Stimulated activated CD8-positive, alpha-beta memory T cell treated with anti-CD3 and anti-CD28 coated beads, Interleukin-15, amount 100 ng/mL, for 4 hours (primary cell): ENCODE measurements at places on chromosomes 3 and 15.

GRCh38 chr3:124467980-124468902 is 262.0 kb upstream of the UMPS start:
- DNase-seq: no peak

- no peak for DNase-seq
Measured at GRCh38 chr3:58102976-58103451, 94.8 kb downstream of the FLNB start.

DNA sequence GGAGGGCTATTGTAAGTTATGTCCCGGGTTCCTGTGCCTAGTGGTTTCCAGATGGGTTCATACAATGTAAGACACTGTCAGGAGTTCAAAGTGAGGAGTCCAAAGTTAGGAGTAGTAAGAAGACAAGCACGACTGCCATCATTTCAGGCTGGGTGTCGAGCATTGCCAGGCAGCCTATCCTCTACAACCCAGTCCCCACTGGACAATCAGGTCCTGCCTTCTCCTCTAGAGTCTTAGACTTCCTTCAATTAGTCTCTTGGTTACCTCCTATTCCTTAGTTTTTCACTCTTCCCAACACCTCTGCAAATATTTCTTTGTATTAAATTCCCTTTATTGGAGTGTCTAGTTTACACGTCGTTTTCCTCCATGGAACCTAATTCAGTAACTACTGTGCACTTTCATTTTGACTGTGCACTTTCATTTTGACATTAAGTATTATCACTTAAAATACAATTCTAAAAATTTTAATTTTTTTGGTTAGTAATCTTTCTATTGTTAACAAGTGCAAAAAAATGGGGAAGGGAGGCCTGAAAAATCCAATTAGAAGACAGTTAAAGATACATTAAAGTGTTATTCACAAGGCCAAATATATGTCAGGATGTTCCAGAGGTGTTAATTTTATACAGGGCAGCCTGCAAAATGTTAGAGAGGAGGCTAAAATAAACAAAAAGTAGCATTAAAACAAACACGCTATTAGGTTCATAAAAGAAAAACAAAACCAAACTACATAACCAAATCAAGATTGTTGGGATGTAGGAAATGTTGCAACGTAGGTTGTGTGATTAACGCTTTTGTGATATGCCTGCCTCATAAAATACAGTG is 155.3 kb downstream of the TBL1XR1 start:
- DNase-seq: no peak

- DNase-seq: no peak
Measured at GRCh38 chr3:67329358-67329757, 325.1 kb downstream of the SUCLG2 start.

- no peak for DNase-seq
Measured at GRCh38 chr15:78347586-78348543, 7.7 kb downstream of the CRABP1 start.

GRCh38 chr3:161401389-161401788 is 30.1 kb upstream of the SPTSSB start:
- DNase-seq: no peak

- no peak for DNase-seq
Measured at GRCh38 chr3:138220788-138221187, 33.7 kb downstream of the ARMC8 start.

- DNase-seq: no peak
Measured at GRCh38 chr15:94265009-94265408, 33.6 kb downstream of the MCTP2 start.

- no peak for DNase-seq
Measured at GRCh38 chr15:78073046-78073787, 4.3 kb downstream of the TBC1D2B start.
